ENCODE measurements at places on chromosomes 11 and 22.
A peak's percentile ranks its signal among the peaks of the same experiment; 100 is the strongest.

- DNase-seq = no peak
Observed at GRCh38 chr22:23774922-23775436, 2.3 kb downstream of the MMP11 start.

DNA sequence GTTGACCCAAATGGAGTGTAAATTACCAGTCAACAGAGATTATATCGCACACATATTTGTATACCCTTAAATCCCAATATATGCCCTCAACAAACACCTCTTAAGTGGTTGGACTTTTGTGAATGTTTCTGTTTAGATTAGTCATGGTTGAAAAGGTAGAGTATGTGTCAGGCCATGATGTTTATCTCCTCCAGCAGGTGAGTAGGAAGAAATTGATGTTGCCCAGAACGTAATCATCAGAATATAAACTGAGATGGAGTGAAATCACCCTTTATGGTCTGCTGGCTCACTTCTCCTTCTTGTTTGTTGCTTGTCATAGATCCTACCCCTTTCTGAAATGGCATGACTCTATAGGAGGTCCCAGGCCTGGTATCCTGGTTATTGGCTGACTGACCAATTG lies 431.8 kb downstream of the ETS1 start:
- no peak for DNase-seq

DNA sequence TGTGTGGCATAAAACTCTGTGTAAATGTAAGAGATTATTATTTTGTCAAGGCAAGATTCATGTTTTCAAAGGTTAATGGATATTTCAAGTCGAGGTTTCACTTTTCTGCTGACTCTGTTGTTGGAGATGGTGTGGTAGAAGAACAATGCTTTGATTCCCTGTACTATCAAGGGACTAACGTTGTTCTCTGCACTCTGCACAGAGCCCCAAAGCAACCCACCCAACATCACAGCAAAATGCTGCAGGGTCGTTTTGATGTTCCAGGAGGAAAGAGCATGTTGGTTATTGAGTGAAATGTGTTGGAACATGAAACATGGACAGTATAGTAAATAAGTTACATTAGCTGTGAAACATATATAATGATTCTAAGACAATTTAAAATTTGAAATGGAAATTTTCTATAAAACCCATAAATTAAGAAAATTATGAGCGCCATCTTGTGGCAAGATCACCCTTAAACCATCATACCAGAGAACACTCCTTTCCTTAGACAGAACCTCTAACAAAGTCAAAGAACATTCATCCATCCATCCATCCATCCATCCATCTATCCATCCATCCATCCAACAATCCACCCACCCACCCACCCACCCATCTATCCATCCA lies 164.4 kb upstream of the ZBED5 start:
- DNase-seq = no peak

GRCh38 chr11:34204396-34205279 lies 99.2 kb downstream of the NAT10 start:
- DNase-seq = no peak

- no peak for DNase-seq
Observed at GRCh38 chr11:46326813-46327416, 20.3 kb upstream of the DGKZ start.

- DNase-seq = no peak
Observed at GRCh38 chr11:66159324-66159984, 89.4 kb downstream of the PACS1 start.

GRCh38 chr11:1041936-1042608 lies 5.6 kb upstream of the MUC6 start:
- DNase-seq = no peak

DNA sequence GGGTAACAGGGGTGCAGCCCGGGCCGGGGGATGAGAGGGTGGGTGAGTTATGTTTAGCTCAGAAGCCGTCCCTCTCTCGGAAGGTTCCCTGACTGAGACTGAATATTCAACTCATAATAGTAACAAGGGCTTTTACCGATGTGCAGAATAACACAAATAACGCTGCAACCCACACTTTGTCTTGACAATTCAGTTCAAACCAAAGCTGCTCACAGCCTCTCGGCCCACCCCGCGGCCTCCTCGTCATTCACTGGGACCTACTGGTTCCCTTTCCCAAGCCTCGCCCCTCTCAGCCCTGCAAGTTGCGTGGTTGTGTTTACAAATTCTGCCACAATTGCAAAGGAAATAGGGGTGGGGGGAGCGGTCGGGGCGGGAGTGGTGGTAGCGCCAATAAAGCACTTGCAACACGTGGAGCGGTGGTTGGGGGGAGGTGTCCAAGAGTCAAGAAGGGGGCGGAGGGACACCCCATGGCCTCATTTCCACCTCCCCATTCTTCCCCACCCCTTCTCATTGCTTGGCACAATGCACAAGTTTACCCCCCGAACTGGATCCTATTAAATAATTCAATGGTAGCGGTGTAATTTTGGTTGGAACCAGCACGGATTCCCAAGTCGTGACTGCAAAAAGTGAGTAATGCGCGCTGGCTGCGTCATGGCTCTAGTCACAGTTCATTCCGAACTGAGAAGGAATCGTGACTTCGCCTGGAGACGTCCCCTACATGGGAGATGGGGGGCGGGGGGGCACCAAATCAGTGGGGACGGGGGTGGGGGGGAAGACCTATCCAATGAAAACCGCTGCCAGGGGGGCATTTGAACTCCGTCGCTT lies 102.0 kb upstream of the HSD17B12 start:
- no peak for DNase-seq

DNA sequence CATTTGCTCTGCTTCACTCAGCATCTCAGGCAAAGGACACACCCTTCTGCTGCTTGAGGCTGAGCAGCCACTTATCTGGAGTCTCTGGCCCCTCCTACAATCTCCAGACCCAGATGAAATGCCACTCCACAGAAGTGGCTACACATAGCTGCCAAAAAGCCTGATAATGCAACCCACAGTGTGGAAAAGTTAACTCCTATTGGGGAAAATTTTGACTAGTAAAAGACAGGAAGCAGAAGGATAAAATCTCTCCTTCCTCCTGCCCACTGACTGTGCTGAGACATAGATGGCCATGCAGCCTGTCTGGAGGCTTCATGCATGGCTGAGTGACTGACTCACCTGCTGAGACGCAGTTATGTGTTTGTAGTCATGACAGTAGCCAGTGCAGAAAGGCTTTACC lies 92.3 kb upstream of the TEAD1 start:
- no peak for DNase-seq

DNA sequence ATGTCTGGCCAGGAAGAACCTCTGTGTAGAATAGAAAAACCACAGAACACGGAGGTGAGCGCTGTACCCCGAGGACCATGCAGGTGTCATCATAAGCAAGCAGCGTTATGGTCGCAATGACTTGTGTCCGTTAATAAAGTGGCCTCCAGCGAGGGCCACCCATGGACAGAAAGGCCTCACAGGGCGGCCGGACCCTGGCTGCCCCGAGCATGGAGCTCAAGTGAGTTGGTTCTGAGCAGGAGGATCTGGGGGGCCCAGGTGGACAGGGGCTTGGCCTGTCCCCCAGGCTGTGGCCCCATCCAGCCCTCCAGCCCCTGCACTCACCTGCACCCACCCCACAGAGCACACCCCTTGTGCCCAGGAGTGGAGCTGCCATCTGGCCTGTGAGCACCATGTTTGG lies 133.8 kb downstream of the BRD1 start:
- DNase-seq = no peak

GRCh38 chr11:82960779-82961143 lies 59.2 kb downstream of the DDIAS start:
- no peak for DNase-seq

DNA sequence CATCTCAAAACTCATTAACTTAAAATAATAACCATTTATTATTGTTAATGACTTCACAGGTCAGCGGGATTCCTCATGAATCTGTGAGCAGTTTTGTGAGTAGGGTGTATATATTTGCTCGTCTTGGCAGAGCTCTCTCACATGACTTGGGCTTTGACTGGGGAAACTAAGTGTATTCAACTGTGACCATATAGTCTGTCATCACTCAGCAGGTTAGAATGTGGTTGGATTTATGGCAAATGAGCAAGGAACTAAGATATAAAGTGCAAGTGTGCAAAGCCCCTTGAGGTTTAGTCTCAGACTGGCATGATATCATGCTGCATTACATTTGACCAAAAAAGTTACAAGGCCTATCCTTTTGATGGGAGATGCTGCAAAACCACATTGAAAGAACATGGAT lies 254.8 kb downstream of the CNTN5 start:
- no peak for DNase-seq

DNA sequence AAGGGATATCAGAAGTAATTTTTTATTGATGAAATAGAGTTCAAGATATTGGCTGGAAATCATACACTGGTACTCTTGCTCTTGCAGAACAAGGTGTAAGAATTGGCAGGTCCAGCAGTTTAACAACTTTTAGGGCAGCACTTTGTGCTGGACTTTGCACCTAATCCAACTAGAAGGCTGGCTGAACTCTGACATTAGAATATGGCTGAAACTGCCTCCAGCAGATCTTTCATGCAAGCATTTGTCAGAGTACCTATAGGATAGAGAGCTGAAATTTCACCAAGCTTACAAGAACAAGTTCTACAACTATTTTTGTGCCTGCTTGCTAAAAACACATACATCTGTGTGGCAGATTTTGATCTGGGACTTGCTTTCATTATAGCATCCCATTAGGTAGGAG lies 17.2 kb downstream of the HPS5 start:
- no peak for DNase-seq

- no peak for DNase-seq
Observed at GRCh38 chr22:24925586-24926427, 20.7 kb downstream of the LHFPL7 start.

DNA sequence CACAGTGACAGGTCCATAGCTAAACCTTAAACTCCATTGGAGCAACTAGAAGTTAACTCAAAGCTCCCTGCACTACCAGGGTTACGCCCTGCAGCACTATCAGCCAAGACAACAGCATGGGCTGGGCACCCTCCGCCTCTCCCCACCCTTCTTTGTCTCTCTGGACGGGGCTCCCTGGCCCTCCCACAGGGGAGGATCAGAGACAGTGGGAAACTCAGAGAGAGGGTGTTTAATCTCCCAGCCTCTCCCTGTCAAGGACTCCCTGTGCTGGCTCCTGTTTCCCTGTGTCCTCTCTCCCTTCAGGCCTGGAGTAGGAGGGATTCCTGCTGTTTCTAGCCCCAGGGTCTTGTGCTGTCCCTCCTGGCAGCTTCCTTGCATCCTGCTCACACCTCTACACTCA lies 56.9 kb upstream of the CSNK2A3 start:
- no peak for DNase-seq

GRCh38 chr11:121741761-121742361 lies 289.1 kb upstream of the SORL1-AS1 start:
- no peak for DNase-seq

- DNase-seq = no peak
Observed at GRCh38 chr11:109547356-109548027, 125.5 kb downstream of the C11orf87 start.

GRCh38 chr22:26041931-26042330 lies 127.3 kb upstream of the SEZ6L start:
- no peak for DNase-seq

- no peak for DNase-seq
Observed at GRCh38 chr11:21895686-21896085, 297.2 kb upstream of the ANO5 start.

GRCh38 chr11:1218788-1219445 lies 3.9 kb upstream of the MUC5B start:
- no peak for DNase-seq

DNA sequence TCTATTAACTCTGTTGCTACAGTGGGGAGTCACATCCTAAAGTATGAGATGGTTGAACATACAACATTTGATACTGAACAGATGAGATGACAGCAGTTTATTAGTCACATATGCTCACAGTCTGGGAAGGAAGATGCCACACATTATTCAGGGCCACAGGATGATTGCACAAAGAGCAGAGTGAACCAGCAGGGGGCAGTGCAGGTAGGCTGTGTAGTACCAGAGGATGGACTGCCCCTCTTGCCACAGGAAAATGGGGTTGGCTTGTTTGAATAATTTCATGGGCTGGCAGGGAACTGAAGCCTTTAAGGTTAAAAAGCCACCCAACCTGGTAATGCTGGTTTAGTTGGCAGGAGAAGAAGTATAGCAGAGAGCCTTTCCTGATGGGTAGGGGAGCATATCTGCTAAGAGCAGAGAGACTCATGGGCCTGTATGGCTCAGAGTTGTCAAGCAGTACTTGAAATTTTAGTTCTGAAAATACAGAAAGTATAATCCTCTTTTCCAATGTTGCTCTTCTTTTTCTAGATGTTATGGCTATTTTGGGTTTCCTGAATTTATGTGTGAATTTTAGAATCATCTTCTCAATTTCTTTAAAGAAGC lies 180.4 kb upstream of the B3GAT1 start:
- DNase-seq = peak; percentile 10

GRCh38 chr11:131540676-131541075 lies 170.3 kb downstream of the NTM start:
- DNase-seq = no peak

DNA sequence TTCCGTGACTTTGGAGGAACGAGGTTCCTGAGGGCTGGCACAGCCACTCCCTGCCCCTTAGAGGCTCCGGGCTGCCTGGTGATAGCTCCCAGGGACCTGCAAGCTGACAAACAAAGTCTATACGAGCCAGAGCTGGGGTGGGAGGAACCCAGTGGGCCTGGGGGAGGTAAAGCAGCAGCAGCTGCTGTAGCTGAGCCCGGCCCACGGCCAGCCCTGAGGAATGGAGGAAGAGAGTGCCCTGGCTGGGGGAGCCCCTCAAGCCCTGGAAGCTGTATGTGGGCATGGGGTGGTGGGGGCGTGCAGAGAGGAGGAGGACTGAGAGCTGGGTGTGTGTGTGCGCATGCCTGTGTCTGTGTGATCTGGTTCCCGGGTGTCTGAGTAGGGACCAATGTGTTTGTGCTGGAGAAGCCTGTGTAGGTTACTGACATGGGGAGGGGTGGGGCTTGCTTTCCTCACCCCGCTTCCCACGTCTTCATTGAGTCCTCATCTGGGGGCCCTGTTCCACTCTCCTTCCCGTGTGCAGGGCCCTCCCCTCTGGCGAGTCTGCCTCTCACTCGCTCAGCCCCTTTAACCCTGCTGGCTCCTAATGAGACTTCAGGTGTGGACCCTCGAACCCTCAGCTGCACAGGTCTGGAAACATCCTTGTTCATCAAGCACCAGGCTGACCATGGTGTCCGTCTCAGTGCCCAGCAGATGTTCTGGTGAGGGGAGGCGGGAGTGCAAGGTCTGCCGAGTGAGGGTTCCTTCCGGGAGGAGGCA lies 10.8 kb downstream of the ST3GAL4 start:
- no peak for DNase-seq

GRCh38 chr11:87743007-87743406 lies 432.2 kb downstream of the RAB38 start:
- no peak for DNase-seq
